ENCODE measurements at places on chromosomes 13 and 19.

- DNase-seq: peak; percentile 14
Measured at GRCh38 chr19:55082020-55082851, 6.6 kb downstream of the EPS8L1 start.

DNA sequence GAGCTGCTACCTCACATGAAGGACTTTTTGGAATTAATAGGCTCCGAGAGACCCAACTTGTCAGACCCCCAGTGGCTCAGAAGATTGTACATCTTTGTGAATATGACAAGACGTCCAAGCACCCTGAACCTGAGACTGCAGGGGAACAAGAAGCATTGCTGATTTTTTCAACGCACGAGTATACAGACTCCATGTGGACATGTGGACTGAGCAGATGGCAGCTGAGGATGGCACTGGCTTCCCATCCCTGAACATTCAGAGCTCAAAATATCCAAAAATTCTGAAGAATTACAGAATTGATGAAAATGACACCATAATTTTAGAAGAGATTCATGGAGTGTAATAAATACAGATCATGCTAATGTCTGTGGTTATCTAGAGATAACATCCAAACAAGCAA is 254.1 kb downstream of the MZT1 start:
- DNase-seq: no peak

DNA sequence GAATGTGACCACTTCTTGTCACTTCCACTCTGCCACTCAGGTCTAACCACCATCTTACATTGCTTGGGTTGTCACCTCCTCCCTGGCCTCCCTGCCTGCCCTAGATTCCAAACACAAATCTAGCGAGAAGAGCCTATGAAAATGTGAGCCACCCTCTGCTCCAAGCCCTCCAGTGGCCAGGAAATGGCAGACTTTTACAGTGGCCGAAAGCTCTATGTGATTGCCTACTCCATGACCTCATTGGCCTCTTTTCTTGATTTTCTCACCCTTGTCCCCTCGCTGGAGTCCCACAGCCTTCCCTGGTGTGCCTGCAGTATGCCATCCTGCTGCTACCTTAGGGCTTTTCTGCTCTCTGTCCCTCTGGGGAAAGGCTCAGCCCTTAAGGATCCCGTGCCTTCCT is 84.2 kb downstream of the LRCH1 start:
- DNase-seq: no peak

- DNase-seq: no peak
Measured at GRCh38 chr13:52187029-52187423, 27.6 kb upstream of the NEK3 start.

DNA sequence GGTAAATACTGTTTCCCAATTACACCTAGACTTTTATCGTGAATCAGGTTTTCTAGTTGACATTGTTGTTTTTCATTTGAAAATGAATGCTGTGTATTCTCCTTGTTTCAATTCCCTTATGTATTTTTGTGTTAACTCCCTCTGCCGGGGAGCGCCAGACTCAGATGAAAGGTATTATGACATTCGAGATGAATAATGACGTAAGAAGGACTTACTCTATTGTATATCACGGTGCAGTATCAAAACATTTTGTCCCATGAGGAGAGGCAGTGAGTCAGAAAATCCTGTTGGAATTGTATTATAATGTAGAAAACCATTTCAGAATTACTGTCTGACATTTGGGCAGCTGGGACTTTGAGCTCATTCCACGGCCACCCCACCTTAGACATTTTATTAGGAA is 61.6 kb downstream of the LRCH1 start:
- DNase-seq: peak; percentile 74

DNA sequence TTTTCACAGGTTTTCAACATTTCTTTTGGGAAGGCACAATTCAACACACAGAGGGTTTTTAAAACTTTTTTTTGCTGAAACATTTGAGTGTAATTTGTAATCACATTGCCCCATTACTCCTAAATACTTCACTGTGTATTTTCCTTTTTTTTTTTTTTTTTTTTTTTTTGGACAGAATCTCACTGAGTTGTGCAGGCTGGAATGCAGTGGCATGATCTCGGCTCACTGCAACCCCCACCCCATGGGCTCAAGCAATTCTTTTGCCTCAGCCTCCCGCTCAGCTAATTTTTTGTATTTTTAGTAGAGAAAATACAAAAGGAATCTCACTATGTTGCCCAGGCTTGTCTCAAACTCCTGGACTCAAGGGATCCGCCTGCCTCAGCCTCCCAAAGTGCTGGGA is 14.8 kb upstream of the DNAJC15 start:
- peak; percentile 69 for DNase-seq

DNA sequence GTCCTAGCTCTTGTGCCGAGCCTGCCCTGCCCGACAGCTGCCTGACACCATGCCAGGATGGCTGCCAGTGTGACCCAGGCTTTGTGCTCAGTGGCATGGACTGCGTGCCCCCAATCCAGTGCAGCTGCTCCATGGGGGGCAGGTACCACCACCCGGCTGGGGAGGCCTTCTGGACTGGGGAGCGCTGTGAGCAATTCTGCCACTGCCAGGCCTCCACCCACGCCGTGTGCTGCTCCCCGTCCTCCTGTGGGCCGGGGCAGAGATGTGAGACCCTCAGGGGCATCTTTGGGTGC is 9.4 kb upstream of the FXYD3 start:
- DNase-seq: no peak

- no peak for DNase-seq
Measured at GRCh38 chr19:11383706-11384048, 437 bp downstream of the EPOR start.
